ENCODE measurements at places on chromosomes 16 and 17.
A peak's percentile ranks its signal among the peaks of the same experiment; 100 is the strongest.

DNA sequence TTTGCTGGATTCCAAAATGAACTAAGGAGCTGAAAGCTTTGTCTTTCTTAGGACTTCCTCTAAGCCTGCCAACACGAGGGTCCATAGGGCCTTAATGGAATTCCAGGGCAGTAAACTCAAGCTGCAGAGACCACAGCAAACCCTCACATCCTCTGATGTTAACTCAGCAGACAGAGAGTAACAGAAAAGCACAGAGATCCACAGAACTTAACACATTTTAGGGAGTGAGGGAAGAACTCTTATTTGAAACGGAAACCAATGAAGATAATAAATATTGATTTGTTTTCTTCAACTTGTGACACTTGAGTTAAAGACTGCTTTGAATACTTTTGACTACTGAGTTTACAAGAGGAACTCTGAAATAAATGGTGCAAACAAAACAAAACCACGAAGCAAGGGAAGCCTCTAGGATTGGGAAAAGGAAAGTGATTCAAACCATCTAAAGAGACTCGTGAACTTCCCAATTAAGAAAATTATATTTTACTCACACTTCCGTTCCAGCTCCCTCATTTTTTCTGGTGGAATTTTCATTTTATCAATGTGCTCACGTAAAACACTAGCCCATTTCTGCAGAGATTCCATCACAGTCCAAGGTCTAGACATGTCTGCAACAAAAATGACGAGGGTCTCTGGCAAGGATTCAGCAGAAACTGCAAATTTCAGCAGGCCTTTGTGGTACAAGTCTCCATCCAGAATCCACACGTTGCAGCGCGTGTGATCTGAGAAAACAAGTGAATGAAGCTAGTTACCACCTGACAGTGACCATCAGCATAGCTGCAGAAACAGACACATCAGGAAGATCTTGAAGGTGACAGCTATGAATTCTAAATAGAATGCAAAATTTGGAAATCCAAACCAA, 9.2 kb downstream of the DYNC1LI2 start:
- peaks cover 22% of the 10 kb centered on the region for H3K4me1 ChIP-seq
- H3K27ac ChIP-seq: peak overlapping the region; percentile 67
- H3K4me3 ChIP-seq: no peak overlapping the region
- H3K27me3 ChIP-seq: no peaks in the 10 kb centered on the region
- DNase-seq: no peak

DNA sequence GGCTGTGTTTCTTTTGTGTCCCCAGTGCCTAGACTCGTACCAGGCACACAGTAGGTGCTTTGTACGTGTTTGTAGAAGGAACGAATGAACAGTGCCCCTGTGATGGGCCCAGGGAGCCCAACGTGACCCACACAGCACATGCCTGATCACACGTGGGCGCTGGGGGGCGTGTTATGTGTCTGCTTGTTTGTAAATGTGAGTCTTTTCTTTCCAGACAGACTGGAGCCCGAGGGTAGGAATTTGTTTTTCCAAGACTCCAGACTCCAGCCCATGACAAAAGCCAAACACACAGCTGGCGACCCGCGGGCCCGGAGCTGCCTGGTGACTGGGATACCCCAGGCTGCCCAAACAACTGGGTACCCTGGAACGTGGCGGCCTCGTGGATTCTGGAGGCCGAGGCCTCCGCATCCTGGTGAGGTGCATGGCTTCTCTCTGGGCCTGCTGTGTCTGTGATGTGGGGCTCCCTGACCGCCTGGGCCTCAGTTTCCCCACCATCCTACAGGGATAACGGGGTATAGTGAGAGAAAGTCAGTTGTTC, 14.9 kb upstream of the CBFA2T3 start:
- H3K27ac ChIP-seq: no peak overlapping the region
- H3K4me3 ChIP-seq: no peak overlapping the region
- H3K27me3 ChIP-seq: no peaks in the 10 kb centered on the region
- no peaks in the 10 kb centered on the region for H3K36me3 ChIP-seq

DNA sequence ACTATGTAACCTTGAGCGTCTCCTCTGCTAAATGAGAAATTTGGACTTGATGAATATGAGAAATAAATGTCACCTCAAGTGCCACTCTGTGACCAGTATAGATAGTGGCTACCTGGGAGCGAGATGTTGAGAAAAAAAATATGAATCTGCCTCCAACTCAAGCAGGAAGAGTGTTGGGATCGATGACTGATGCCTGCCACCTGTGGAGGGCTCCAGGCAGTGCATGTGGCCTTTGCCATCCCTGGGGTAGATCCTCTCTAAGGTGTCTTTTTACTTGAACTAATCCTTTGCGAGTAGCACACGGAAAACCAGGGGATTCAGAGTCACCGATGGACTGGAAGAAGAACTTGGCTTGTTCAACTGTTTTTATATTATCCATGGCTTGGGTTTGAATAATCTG, 9.4 kb downstream of the CCDC182 start:
- H3K4me3 ChIP-seq: no peak overlapping the region
- H3K27ac ChIP-seq: no peak overlapping the region
- no peaks in the 10 kb centered on the region for H3K27me3 ChIP-seq
- H3K36me3 ChIP-seq: no peaks in the 10 kb centered on the region

DNA sequence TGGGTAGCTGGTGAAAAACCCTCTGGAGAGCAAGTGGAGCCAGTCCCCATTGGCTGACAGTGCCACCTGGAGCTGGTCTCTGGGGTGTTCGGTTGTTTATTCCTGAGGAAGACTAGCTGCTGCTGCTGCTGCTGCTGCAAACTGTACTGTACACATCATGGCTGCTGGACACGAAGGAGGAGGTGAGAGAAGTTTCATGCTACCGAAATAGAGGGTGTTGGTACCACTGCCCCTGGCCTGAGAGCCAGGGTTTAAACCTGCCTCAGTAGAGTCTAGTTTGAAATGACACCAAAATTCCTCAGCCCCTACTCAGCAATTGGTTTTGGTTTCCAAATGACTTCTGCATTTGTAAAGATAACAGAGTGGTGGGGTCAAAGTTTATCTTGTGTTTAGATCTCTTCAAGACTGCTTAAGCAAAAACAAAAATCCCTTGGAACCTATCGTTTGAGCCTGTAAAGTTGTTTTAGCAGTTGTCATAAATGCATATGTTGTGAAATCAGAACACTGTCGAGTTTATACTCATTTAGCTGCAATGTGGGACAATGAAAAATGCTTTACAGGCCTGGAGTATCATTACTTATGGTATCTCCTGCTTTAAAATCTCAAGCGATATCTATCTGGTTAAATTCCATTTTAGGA, 40.8 kb downstream of the CYB5B start:
- no peaks in the 10 kb centered on the region for H3K4me1 ChIP-seq
- H3K36me3 ChIP-seq: no peaks in the 10 kb centered on the region
- DNase-seq: no peak
- no peak overlapping the region for H3K27ac ChIP-seq
- no peaks in the 10 kb centered on the region for H3K27me3 ChIP-seq
- no peak overlapping the region for H3K4me3 ChIP-seq

GRCh38 chr17:49928126-49928800, 40.7 kb upstream of the DLX4 start:
- no peaks in the 10 kb centered on the region for H3K27me3 ChIP-seq
- H3K4me3 ChIP-seq: no peak overlapping the region
- H3K27ac ChIP-seq: no peak overlapping the region
- H3K4me1 ChIP-seq: peaks cover 3% of the 10 kb centered on the region

DNA sequence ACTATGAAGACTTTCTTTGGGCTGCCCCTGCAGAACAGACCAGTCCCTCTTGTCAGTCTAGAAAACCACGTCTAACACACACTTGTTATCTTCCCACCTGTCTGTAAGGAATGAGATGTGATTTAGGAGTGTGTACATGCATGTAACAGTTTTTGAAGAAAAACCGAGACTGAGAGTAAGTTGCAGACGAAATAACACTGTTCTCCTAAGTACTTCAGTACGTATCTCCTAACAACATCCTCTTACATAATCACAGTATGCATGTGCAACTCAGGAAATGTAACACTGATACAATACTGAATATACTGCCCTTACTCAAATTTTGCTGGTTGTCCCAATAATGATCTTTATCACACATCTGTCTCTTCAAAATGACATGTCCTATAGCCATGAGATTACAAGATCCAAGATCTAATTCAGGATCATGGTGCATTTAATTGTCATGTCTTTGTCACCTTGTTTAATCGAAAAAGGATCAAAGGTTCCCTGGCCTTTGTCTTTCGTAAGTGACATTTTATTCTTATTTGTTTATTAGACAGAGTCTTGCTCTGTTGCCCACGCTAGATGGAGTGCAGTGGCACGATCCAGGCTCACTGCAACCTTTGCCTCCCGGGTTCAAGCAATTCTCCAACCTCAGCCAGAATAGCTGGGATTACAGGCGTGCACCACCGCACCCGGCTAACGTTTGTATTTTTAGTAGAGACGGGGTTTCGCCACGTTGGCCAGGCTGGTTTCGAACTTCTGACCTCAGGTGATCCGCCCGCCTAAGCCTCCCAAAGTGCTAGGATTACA, 25.6 kb downstream of the CREBBP start:
- H3K27me3 ChIP-seq: no peaks in the 10 kb centered on the region
- peaks cover 49% of the 10 kb centered on the region for H3K4me1 ChIP-seq
- H3K27ac ChIP-seq: no peak overlapping the region
- no peak for DNase-seq
- no peak overlapping the region for H3K4me3 ChIP-seq

DNA sequence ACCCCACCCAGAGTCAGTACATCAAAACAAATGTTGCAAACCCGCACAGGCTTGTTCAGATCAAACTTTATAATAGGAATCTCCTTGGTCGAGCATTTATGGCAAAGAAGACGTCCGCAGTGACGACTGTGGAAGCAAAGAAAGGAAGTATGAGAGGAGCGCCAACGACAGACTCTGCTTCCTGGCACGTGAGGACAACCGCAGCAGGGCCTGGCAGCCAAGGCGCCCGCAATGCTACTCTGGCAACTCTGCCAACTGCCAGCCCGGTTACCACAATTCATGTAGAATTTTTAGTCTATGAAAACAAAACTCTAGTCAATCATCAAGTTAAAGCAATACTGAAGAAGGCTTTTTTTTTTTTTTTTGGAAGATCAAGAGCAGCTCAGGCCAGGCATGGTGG, 24.8 kb downstream of the CYB5D2 start:
- H3K27me3 ChIP-seq: no peaks in the 10 kb centered on the region
- H3K4me3 ChIP-seq: no peak overlapping the region
- no peak overlapping the region for H3K27ac ChIP-seq
- no peaks in the 10 kb centered on the region for H3K4me1 ChIP-seq
- no peak for DNase-seq

- H3K27me3 ChIP-seq: no peaks in the 10 kb centered on the region
- no peak overlapping the region for H3K27ac ChIP-seq
- H3K4me1 ChIP-seq: no peaks in the 10 kb centered on the region
- H3K4me3 ChIP-seq: no peak overlapping the region
- H3K36me3 ChIP-seq: no peaks in the 10 kb centered on the region
Observed at GRCh38 chr16:61581417-61582046, 454.7 kb downstream of the CDH8 start.

- no peak overlapping the region for H3K4me3 ChIP-seq
- DNase-seq: no peak
- no peaks in the 10 kb centered on the region for H3K4me1 ChIP-seq
- no peak overlapping the region for H3K27ac ChIP-seq
Observed at GRCh38 chr16:7355758-7356157, 23.1 kb downstream of the RBFOX1 start.

DNA sequence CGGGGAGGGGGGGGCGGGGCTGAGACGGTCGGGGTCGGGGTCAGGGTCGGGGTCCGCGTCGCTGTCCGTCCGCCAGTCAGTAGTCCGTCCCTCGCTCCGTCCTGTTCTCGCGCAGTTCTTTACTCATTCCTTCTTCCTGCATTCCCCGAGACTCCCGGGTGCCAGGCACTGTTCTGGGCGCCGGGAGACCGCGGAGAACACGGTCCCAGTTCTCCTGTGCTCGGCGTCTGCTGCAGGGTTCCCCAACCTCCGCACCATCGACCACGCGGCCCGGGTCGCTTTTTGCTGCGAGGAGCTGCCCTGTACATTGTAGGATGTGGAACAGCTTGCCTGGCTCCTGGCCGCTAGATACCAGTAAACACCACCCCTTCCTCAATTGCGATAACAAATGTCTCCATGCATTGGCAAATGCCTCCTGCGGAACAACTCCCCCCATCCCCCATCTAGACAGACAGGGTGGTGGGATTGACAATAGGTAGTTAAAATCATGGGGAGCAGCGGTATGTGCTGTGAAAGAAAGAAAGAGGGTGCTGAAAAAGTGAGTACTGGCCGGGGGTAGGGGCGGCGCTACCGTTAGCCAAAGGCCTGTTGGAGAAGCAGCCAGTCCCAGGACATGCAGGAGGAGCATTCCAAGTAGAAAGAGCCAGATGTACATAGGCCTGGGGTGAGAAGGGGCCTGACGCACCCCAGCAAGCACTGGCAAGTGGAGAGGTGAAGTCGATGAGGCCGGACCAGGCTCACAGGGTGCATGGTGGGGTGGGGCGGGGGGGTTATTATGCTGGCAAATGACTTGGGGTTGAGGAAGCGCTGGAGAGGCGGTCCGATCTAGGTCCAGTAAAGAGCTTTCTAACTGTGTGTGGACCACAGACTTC, 631 bp downstream of the TRAF7 start:
- peak overlapping the region; percentile 53 for H3K27ac ChIP-seq
- H3K4me3 ChIP-seq: peak overlapping the region; percentile 72
- H3K27me3 ChIP-seq: no peaks in the 10 kb centered on the region
- no peaks in the 10 kb centered on the region for H3K36me3 ChIP-seq
- peaks cover 76% of the 10 kb centered on the region for H3K4me1 ChIP-seq

DNA sequence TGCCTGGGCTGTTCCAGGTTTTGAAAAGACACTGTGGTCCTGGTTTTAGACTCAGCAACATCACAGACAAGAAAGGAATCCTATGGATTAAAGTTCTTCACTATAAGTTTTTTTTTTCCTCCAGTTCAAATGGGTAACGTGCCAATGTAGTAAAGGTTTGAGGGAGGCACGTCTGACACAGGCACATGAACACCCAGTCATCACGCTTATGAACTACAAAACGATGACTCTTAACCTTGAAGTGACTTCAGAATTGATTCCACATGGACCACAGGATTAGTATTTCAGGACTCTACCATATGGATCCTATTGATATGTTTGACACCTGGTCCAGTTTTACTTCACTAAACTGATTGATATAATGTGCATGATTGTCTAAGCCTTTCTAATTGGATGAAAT, 2.3 kb downstream of the PRMT7 start:
- peaks cover 15% of the 10 kb centered on the region for H3K4me1 ChIP-seq
- no peak for DNase-seq
- no peak overlapping the region for H3K27ac ChIP-seq
- peaks cover 9% of the 10 kb centered on the region for H3K36me3 ChIP-seq
- no peaks in the 10 kb centered on the region for H3K27me3 ChIP-seq

DNA sequence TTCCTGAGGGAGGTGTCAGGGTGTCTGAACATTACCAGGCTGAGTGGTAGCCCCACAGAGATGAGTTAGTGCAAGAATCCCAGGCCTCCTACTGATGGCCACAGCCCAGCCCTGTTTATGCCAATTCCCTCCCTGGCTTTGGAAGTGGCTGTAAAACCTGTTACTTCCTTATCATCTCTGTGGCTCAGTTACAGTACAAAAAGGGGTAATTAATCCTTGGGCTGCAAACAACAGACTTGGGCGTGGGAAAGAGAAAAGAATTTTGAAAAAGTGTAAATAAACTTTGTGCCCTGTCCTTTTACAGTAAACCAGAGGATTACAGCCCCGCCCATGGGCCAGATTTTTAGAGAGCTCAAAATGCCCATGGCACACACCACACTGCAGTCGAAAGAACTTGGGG, 73.1 kb upstream of the AXIN2 start:
- H3K4me1 ChIP-seq: no peaks in the 10 kb centered on the region
- DNase-seq: no peak
- H3K36me3 ChIP-seq: no peaks in the 10 kb centered on the region
- no peak overlapping the region for H3K4me3 ChIP-seq

- no peak overlapping the region for H3K4me3 ChIP-seq
- H3K27me3 ChIP-seq: no peaks in the 10 kb centered on the region
- no peak overlapping the region for H3K27ac ChIP-seq
- no peaks in the 10 kb centered on the region for H3K36me3 ChIP-seq
- no peak for DNase-seq
- no peaks in the 10 kb centered on the region for H3K4me1 ChIP-seq
Observed at GRCh38 chr16:86075488-86075785, 176.5 kb downstream of the IRF8 start.

All from thoracic aorta (tissue), 2 donors.